Muscle of leg (tissue), 16 donors: ENCODE measurements at places on chromosomes 11 and 22.
A peak's percentile ranks its signal among the peaks of the same experiment; 100 is the strongest.

DNA sequence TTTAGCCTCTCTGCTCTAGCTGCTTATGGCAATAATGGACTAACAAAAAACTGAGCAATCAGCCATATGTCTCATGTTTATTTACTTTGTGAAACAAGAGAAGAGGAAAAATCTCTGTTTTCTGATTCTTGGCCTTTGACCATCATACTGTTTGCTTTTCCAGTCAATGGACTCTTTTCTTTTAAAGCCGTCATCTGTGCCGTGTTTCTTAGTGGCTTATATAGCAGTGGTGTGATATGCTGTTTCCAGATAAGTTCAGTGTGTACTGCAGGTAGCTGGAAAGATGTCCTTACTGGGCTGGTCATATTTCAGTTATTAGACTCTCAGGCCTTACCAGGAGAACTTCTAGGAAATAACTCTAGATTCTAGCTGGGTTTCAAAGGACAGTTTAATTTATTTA lies 33.6 kb upstream of the TECTA start:
- H3K27me3 ChIP-seq: no peaks in the 10 kb centered on the region
- peaks cover 9% of the 10 kb centered on the region for H3K4me1 ChIP-seq
- H3K4me3 ChIP-seq: no peak overlapping the region
- H3K27ac ChIP-seq: peak overlapping the region; percentile 13

GRCh38 chr22:45159652-45160462 lies 3.9 kb upstream of the NUP50 start:
- H3K36me3 ChIP-seq: peaks cover 18% of the 10 kb centered on the region
- H3K27me3 ChIP-seq: no peaks in the 10 kb centered on the region
- no peak overlapping the region for H3K4me3 ChIP-seq
- H3K27ac ChIP-seq: no peak overlapping the region
- no peak for DNase-seq

DNA sequence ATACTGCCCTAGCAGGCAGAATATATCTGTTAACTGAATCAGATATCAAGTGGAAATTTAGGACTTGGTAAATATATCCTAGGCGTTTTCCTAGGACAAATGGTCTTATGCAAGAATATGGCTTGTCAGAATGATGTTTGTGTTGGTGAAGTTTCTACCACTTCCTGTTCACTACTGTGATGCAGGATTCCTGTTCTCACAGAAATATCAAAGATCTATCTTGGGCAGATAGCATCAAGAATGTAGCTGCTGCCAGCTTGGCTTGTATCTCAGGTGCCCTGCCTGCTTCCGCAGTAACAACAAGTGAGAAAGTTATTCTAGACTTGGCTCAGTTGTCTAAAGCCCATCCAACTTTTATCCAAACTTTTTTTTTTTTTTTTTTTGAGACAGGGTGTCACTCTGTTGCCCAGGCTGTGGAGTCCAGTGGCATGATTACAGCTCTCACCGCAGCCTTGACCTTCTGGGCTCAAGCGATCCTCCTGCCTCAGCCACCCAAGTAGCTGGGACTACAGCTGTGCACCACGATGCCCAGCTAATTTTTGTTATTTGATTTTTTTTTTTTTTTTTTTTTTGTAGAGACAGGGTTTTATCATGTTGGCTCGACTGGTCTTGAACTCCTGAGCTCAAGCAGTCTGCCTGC lies 61.3 kb downstream of the PPME1 start:
- no peaks in the 10 kb centered on the region for H3K4me1 ChIP-seq
- no peak overlapping the region for H3K4me3 ChIP-seq
- no peaks in the 10 kb centered on the region for H3K27me3 ChIP-seq
- no peak for DNase-seq
- no peak overlapping the region for H3K27ac ChIP-seq
- peaks cover 24% of the 10 kb centered on the region for H3K36me3 ChIP-seq

DNA sequence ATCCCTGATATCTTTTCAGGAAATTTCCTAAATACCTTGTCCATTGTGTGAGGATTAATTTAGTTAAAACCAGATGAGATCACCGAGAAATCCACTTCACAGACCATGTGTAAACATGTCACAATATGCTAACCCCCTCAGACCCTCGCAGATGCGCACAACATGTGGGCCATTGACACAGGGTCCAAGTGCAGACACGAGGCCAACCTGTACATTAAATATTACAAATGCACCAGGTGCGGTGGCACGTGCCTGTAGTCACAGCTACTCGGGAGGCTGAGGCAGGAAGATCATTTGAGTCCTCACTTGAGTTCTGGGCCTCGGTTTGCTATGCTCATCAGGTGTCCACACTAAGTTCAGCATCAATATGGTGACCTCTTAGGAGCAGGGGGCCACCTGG lies 9.9 kb upstream of the TMPRSS4 start:
- H3K36me3 ChIP-seq: no peaks in the 10 kb centered on the region
- H3K27ac ChIP-seq: no peak overlapping the region
- no peak overlapping the region for H3K4me3 ChIP-seq
- H3K4me1 ChIP-seq: peaks cover 4% of the 10 kb centered on the region

GRCh38 chr11:131223198-131223991 lies 147.0 kb upstream of the NTM start:
- peaks cover 3% of the 10 kb centered on the region for H3K27me3 ChIP-seq
- no peak overlapping the region for H3K27ac ChIP-seq

DNA sequence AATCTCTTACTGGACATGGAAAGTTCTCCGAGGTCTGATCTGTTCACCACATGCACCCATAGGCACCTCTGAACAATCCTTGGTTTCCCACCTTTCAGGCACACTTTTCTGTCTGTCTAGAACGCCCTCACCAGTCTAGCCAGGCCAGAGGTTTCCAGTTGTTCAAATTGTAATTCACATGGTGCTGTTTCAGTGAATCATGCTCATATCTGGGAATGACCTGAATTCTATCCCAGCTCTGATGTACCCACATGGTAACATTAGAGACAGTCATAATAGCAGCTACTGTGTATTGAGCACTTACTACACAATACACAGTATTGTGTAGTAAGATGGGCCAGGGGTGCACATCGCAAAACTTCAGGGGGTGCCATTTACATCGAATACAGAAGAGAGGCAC lies 138.2 kb downstream of the COMMD9 start:
- no peaks in the 10 kb centered on the region for H3K27me3 ChIP-seq
- peaks cover 3% of the 10 kb centered on the region for H3K36me3 ChIP-seq
- no peak for DNase-seq
- H3K4me3 ChIP-seq: no peak overlapping the region
- no peak overlapping the region for H3K27ac ChIP-seq
